NCI-H2081 treated with DMSO at 0.1 percent for 48 hours (cell line): ENCODE measurements at places on chromosomes 12 and 14.

GRCh38 chr14:103854017-103854808 lies 6.8 kb upstream of the PPP1R13B start:
- no peak for DNase-seq

GRCh38 chr12:66449531-66449930 lies 147.2 kb downstream of the HELB start:
- no peak for DNase-seq

GRCh38 chr12:76643438-76643837 lies 83.9 kb upstream of the OSBPL8 start:
- no peak for DNase-seq

DNA sequence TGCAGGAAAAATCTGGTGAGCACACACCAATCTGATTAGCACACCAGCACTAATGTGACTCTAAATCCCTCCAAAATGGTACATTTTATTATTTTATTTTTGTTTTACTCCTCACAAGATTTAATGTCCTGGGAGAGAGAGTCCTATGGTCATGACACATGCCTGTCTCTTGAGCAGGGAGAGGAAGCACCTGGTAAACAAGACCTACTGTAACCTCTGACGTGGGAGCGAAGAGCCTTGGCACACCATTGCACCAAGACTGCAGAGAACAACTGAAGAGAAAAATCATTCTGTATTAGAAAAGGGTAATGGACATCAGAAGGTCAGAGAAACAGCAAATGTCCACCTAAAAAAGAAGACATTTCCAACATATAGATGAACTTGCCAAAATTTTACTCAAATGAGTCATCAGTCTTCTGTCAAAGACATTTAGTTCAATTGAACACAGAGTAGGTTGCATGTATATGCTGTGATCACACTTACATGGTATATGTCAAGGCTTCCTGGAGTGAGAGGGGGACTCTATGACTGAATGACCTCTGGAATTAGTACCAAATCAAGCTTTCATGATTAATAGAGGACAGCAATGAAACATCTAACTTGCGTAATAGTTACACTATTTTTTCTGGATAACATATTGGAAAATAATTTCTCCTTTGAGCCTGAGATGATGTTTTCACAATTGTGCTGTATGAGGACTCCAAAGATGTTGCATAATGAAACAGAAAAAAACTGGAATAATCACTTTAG lies 186.9 kb upstream of the FLRT2 start:
- DNase-seq = no peak

GRCh38 chr14:40240245-40240859 lies 808.1 kb upstream of the FBXO33 start:
- no peak for DNase-seq

DNA sequence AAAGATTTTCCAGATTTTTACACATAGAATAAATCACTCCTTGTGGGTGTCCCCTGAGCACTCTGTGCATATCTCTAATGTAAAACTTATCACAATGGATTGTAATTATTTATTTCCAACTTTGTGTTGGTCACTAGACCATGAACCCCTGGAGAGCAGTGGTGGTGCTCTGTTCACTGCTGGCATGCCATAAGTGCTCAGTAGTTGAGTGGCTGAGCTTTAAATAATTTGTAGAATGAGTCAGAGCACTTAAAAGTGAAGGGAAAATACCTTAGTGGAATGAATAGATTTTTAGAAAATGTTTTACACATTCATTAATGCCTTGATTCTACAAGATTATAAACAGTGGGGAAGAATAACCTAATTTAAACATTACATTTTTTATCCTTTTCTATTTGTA lies 6.3 kb downstream of the MGAT4C start:
- no peak for DNase-seq

DNA sequence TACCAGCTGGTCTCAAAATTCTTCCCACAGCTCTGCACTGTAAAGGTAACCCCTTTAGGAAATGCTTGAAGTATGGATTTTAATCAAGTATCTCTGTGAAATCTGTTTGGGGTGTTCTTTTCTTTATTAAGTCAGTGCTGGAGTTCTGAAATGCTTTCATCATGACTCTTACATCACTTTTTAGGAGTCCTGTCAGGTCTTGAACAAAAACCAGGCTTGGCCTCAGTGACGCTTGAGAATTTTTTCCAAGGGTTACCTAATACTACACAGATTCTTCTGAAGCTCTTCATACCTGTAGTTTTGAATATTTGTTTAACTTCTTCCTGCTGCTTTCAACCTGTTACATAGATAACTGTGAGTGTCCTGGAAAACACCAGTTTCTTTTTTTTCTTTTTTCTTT lies 47.0 kb upstream of the KCNH3 start:
- no peak for DNase-seq

DNA sequence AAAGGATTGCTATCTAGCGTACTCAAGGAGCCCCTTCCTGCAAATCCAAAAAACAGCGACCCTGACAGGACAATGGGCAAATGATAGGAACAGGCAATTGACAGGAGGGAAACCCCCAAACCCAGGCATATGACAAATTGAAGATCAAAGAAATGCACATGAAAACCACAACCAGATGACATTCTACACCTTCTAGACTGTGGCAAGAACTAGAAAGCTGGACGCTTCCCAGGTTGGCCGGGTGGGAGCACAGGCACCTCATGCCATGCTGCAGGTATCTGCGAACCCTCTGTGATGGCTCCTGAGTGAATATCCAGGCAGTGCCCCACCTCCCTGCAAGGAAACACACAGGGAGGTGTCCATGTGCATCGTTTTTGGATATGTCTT lies 37.1 kb downstream of the CMKLR1 start:
- no peak for DNase-seq
